T-helper 2 cell (primary cell): ENCODE measurements at places on chromosomes 12 and 14.

DNA sequence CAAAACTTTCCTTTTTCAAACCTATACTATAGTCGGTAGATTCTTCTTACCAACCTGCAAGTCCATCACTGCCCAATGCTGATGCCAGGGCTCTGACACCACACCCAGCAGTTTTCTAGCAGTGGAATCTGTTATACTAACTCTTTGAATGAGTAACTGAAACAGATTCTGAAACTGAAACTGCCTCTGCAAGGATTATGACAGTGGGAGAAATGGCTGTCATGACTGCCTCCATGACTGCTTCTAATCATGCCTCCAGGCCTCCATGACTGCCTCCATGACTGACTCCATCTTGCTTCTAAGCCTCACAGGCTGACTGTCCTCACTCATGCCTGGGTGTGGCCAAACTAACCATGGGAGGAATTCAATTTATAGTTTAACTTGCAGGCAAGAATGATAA is 29.4 kb upstream of the OXA1L start:
- DNase-seq, result no peak

DNA sequence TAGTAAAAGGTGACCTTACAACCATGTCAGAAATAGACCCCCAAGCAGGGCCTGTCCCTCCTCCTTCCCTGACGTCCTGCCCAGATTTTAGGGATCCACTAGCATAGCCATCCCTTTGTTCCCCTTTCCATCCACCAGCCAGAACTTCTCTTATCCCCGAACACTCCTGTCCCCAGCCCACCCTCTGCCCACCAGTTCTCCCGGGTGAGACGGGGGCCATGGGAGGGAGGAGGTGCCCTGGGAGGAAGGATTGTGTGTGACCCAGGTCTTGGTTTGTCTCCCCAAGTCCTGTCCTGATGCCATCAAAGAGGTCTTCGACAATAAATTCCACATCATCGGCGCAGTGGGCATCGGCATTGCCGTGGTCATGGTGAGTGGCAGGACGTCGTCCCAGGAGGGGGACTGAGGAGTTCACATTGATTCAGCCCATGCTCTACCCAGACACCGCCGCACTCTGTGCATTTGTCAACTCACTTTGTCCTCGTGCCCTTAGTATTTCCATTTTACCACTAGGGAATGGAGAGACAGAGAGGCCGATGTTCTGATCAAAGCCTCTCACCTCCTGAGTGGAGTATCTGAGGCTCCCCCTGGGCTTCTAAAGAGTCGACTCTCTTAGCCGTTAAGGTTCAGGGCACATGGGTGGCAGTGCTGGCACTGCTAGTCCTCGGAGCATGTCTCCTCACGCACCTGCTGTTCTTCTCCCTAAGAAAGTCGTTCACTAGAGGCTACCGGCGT is 35.9 kb downstream of the CD9 start:
- DNase-seq, result no peak

DNA sequence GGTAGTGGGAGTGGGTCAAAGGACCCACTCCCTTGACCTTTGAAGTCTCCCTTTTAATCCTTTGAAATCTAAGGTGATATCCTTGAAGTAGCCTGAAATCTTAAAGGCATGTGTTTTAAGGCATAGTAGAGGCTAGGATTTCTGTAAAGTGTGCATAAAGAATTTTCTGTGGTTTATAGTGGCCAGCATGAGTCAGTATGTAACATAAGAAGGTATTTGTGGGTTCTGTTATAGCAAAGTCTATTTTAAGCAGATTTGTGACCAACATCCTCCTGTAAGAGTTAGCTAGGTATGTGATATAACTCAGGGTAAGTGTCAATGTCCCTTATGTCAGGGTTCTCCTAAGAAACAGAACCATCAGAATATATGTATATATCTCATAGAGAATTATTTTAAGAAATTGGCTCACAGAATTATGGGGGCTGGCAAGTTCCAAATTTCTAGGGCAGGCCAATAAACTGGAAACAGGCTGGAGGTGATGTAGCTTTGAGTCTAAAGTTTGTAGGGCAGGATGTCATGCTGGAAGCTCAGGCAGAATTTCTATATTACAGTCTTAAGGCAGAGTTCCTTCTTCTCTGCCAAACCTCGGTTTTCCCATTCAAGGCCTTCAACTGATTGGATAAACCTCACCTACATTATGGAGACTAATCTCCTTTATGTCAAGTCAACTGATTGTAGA is 18.7 kb upstream of the EPYC start:
- DNase-seq, result no peak

- DNase-seq, result no peak
Observed at GRCh38 chr12:123936956-123937706, 35.5 kb downstream of the CCDC92 start.

DNA sequence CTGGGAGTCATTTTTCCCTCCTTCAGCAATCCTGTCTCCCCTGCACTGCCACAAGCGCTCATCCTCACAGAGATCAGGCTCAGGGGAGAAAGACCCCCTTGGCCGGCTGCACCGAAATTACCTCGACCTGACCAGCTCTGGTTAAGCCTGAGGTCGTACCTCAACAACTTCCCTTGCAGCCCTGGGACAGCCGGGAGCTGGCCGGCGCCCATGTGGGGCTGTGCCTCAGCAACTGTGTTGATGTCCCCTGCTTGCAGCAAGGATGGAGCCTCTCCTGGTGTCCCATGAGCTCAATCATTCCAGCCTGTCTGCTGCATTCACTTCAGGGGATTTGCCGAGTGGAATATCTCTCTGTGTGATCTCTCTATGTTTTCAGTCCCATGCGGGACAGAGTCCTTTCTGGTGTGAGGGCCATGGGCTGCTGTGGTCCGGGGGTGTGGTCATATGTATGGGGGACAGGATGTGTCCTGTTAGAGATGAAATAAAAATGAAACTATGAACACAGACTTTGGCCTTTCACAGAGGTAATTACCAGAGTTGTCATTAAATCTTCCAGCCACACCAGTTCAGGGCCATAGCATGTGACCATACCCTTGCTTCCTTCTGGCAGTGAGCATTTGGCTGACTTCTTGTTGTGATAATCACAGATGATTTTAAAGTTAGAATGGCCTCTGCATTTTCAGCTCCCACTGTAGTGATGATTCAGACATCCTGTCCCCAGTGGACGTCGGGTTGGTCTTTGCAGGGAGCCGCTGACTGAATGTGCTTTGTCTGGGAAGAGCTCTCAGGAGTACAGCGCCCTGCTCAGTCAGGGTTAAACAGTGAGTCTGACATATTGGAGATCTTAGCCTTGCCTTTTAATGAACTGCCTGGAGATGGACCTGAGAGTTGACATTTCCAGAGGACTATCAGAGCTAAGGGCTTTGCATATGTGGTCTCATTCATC is 405.9 kb downstream of the AACS start:
- DNase-seq, result no peak

DNA sequence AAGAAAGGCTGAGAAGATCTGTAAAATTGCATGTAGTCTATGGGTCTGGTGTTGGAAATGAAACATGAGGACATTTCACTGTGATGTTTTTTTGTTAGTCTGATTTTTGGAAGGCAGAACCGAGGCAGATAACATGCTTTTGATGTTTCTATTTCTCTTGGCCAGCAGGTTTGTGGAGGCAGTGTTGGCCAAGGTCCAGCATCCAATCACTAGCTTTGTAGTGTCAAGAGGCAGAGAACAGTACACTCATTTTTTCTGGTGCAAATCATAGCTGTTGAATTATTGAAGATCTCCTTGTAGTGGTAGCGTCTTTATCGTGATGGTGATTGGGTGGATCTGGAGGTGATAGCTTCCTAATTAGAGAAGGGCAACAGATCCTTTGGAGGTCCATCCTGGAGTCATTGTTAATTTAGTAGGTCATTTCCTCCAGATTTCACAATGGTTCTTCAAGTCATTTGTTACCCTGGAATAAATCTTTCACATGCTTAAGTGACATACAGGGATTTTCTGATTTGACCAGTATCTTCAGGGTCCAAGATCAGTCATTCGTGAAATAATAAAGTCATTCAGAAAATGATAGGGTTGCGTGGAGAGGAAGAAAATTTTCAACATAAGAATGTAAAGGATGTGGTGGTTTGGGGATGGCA is 252.4 kb upstream of the CPNE8 start:
- DNase-seq, result no peak

- DNase-seq, result peak; percentile 84
Observed at GRCh38 chr12:130838951-130839769, at the start of gene STX2. Gene STX2 (minus strand): TSS chr12:130839250. CDS start chr12:130839099, 151 bp downstream.

DNA sequence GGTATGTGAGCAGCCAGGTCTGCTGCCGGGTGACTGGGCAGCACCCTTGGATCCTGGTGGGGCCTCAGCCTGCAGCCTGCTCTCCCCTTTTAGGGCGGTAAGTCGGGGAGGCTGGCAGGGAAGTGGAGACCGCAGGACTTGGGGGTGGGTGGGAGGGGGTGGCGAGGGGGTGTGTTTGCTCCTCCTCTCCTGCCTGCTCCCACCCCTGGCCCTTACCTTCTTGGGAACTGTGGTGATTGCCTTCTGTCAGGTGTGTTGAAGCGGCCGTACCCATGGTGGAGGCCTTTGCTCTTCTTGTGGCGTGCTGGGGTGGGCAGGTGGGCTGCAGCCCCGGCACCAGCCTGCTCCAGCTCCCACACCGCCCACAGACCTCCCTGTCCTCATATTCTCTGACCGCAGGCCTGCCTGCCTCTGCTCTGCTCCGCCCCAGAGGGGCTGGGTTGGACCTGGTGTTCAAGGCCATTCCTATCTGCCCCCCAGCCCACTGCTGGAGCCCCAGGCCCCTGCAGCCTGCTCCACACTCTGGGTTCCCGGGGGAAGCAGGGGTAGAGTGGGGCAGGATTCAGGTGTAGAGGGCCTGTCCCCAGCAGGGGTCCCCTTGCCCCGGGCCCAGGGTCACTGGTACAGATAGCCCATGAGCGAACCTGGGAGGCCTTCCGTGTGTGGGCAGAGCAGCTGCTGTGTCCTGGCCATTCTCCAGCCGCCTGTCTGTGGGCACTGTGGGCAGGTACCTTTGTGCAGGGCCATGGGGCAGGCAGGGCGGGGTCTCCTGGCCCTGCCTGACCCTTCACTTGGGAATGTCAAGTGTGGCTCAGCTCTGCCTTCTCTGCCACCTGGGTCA is 5.2 kb downstream of the TEDC1 start:
- DNase-seq, result no peak

DNA sequence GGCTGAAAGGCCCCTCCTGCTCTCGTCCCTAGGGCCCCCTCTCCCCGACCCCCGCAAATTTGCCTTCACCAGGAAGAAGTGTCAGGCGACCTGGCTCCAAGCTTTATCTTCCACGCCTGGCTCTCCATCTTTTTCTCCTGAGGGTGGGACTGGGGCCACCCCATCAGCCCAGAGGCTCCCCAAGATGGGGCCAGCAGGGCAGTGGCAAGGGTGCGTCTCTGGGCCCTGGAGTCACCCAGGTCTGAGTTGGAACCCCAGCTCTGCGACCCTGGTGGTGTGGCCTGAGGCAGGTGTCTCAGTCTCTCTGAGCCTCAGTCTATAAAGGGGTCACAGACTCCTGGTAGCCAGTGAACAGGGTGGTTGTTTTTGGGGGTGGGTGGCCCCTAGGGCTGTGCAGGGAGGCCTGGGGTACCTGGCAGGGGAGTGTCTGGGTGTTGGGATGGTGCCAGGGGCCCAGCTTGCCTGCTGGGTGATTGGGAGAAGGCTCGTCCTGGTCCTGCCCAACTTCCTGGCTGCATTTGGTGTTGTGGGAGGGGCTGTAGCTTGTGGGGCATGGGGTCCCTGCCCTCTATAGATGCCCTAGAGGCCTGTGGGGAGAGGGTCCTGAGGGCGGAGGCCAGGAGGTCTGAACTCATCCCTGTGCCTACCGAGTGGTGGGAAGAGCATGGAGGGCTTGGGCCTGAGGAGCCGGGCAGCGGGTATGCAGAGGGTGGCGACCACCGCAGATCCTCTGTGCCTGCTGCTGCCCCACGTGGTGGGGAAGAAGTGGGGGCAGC is 7.6 kb downstream of the KIF26A start:
- DNase-seq, result no peak

DNA sequence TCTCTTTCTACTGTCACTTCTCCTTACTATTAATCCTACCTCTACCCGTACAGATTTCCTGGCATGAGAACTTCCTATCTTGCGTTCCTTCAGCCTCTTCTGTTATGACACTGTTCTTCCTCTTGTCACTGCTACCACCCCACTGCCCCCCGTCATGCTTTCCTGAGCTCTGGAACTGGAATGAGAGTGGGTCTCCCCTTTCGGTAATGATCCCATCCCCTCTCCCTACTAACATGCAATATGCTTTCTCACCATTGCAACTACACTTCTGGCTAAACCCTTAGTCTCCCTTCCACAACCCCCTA is 4.9 kb upstream of the AP1G2 start:
- no peak for DNase-seq

DNA sequence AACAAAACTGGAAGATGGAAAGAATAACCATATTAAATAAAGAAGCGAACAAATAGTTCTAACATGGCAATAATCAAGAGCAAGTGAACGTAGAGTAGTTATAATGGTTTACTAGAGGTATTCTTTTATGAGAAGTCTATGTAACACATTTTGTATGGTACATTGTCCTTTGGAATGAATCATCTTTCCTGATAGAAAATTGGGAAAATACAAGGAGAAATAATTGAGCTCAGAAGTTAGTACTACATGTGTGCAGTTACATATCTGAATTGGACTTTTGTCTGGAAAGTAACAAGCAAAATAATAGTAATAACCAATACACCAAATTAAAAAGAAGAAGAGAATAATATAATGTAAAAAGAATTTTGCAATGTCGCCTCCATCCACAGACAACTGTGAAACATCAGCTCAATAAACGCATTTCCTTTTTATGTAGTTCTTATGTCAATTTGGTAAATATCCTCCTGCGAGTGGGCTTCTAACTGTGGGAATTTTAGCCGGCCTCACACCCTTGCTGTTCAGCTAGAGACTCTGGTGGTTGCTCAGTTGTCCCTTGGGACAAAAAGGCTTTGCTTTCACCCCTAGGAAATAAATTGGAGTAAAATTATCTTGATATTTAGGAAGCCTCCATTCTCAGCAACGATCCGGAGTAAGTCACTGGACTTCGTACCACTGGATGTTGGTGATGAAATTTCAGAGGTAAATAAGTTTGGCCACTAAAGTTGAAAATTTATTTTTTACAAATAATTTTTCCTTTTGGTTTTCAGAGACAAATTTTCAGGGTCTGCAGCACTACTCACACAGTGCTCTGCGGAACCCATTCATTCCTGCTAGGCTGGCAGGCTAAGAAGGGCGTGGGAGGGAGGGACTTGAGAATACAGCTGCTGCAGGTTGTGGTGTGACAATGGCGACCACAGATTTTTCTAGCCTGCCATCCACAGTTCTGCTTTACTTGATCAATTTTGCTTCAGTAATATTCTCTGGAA is 1.1 kb upstream of the TUBA1A start:
- DNase-seq, result no peak

- DNase-seq, result no peak
Observed at GRCh38 chr12:8844665-8845064, 22.2 kb downstream of the A2ML1 start.

GRCh38 chr12:10285919-10286318 is 21.8 kb upstream of the KLRD1 start:
- DNase-seq, result no peak

- DNase-seq, result no peak
Observed at GRCh38 chr14:105876829-105877228, 350.4 kb downstream of the TMEM121 start.

- no peak for DNase-seq
Observed at GRCh38 chr14:76762411-76763095, 1.3 kb downstream of the VASH1 start.

- no peak for DNase-seq
Observed at GRCh38 chr14:87018294-87018693, 974.7 kb downstream of the GALC start.
